ENCODE measurements at places on chromosomes 2 and 18. TPM values are rescaled to one million over a fixed set of nuclear protein-coding genes. Genes with fewer than 3 reads are reported as not detected.

DNA sequence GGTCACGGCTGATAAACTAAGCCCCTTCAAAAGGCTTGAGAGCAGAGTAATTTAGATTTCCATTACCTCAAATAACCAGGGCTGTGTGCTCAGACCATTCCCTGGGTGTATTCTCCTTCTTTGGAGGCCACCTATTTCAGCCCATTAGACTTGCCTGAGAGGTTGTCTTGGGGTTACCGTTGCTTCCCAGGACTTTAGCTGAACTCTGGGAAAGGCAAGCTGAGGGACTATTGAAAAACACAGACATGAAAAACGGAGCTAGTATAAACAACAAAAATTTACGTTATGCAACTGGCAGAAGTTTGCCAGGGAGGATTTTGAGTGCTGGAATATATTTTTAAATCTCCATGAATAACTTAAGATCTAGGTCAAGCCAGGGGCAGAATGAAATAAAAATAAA is 561.0 kb upstream of the TNP1 start:
- DNase-seq: no peak

DNA sequence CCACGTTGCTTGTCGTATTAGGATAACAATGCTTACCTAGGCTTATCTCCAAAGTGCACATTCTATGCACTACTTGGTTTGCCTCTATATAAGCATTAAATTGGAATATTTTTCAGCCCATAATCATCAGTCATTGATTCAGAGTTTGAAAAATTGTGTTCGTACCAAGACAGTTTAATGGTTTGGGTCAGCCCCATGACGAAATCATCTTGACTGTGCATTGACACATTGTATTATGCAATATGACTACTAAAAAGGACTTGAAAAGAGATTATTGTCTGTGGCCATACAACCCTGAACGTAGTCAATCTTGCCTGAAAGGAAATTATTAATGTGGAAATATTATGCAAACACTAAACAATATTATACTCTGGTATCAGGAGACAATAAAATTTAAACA is 141.3 kb downstream of the EML6 start:
- no peak for DNase-seq

Gene RUFY4
- 0.44 TPM for total RNA-seq

Gene LHCGR
- total RNA-seq: 0.44 TPM

Gene SALL3
- 52.4 TPM for total RNA-seq

DNA sequence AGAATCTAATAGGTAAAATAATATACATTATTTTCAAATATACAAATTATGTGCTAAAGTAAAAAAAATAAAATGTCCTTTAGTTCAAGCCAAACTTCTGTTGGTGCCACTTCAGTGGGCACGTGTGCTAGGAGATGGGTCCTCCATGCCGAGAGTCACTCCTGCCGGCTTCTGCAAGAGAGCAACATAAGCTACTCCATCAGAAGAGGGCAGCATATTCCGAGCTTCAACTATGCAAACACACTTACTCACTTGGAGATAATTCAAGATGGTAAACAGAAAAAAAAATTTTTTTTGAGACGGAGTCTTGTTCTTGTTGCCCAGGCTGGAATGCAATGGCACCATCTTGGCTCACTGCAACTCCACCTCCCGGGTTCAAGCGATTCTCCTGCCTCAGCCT is 24.4 kb downstream of the CNOT11 start:
- DNase-seq: no peak

- DNase-seq: no peak
These were observed 6.2 kb downstream of the KCNIP3 start for GRCh38 chr2:95303191-95303919.

- no peak for DNase-seq
These were observed 110.0 kb upstream of the STPG4 start for GRCh38 chr2:47265158-47265557.

- no peak for DNase-seq
These were observed 251.7 kb downstream of the NDUFA10 start for GRCh38 chr2:239773228-239774141.

Gene FAM98A
- total RNA-seq: 65.0 TPM
